ENCODE measurements at places on chromosomes 5 and 9.

- DNase-seq = no peak
Measured at GRCh38 chr5:43973908-43974307, 370.9 kb downstream of the NNT start.

- DNase-seq = no peak
Measured at GRCh38 chr9:133987446-133987788, 4.7 kb downstream of the VAV2 start.

GRCh38 chr5:35003018-35003957, 44.5 kb downstream of the AGXT2 start:
- peak; percentile 74 for DNase-seq

DNA sequence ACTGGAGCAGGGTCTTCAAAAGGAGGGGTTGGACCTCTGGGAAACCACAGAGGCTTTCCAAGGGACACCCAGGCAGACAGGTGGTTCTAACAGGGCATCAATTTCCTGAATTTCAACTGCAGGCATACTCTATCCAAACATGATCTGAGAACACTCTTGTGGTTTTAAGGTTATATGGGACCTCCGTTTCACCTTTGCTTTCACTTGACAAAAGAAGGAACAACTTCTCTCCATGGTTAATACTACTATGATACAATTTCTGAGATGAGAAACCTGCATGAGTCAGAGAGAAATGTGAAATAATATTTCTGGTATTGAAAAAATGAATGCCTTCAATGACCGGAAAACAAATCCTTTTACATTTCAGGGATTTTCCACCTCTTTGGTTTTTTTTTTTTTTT, 28.0 kb upstream of the ERAP1 start:
- DNase-seq = no peak

DNA sequence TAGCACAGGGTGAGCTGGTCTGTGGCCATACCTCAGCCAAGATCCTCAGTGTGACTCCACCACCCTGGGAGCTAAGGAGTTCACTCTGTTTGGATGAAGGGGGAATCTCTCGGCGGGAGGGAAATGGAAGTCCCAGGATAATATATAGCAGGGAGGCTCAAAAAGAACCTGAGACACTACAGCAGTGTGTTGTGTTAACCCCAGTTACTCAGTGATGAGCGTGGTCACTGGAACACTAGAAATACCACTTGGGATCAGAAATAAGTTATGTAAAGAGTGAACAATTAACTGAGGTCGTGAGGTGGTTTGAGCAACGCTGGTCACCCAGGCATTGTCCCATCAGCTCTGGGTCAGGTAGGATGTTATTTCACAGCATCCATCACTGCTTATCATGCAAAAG, 59.3 kb upstream of the ADAMTS16 start:
- no peak for DNase-seq

DNA sequence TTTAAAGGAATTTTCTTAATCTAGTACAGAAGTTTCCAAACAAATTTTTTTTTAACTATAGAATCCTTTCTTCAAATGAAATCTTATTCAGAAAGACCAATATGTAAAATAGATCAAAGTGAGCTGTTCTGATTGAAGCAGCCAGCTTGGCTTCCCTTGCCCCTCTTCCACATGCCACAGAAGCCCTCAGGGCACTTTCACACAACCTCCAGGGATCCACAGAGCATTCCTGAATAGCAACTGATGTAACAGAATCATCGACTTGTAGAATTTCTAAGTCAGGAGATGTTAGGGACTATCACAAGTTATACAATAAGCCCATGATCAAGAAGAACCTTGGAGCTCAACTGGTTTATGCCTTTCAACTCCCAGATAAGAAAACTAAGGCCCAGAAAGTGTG, 427.8 kb upstream of the C9orf72 start:
- DNase-seq = peak; percentile 21
